Heart right ventricle (tissue), 16 donors: ENCODE measurements at places on chromosomes 11 and 22.

DNA sequence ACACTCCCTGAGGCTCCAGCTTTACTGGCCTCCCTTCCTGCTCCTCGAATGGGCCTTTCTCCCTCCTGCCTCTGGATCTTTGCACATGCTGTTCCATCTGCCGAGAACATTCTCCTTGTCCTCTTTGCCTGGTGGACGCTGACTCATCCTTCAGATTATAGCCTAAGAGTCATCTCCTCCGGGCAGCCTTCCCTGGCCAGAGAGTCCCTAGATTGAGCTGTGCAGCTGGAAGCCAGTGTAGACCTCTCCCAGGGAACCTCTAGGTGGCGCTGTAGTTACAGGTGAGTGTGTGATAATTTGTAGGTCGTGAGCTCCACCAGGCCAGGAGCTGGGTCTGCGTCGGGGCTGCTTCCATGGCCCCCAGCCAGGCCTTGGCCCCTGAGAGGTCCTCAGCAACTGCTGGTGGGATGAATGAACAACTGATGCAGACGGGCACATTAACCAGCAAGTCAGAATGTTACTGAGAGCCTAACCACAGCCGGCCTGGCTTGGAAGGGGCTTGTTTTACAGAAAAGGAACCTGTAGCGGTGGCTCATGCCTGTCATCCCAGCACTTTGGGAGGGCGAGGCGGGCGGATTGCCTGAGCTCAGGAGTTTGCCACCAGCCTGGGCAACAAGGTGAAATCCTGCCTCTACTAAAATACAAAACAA is 8.7 kb downstream of the PNPLA5 start:
- H3K4me1 ChIP-seq: no peaks in the 10 kb centered on the region
- peaks cover 38% of the 10 kb centered on the region for H3K27me3 ChIP-seq
- no peak for DNase-seq
- no peak overlapping the region for H3K4me3 ChIP-seq
- H3K36me3 ChIP-seq: no peaks in the 10 kb centered on the region

DNA sequence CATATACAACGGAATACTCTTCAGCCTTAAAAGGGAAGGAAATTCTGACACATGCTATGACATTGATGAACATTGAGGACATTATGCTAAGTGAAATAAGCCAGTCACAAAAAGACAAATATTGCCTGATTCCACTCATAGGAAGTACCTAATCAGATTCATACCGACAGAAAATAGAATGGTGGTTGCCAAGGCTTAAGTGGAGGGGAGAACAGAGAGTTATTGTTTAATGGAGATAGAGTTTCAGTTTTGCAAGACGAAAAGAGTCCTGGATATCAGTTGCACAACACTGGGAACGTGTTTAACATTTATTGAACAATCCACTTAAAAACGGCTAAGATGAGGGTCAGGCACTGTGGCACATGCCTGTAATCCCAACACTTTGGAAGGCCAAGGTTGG is 45.6 kb upstream of the HIPK3 start:
- no peaks in the 10 kb centered on the region for H3K27me3 ChIP-seq
- peaks cover 4% of the 10 kb centered on the region for H3K4me1 ChIP-seq
- no peak for DNase-seq
- H3K36me3 ChIP-seq: no peaks in the 10 kb centered on the region

DNA sequence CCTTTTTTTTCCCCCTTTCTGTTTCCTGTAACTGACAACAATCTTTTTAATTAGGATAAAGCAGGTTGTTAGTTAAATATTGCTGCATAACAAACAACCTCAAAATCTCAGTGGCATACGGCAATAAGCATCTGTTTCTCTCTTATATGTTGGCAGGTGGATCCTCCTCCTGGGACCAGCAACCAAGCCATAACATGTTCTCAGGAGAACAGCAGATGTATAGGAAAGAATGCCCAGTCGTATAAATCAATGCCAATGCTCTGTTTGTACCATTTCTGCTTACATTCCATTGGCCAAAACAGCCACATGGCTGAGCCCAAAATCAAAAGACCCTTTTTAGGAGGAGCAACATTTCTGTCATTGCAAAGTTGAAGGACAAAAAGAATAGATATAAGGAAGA is 445.7 kb downstream of the AASDHPPT start:
- H3K4me1 ChIP-seq: no peaks in the 10 kb centered on the region
- no peaks in the 10 kb centered on the region for H3K27me3 ChIP-seq
- DNase-seq: no peak

DNA sequence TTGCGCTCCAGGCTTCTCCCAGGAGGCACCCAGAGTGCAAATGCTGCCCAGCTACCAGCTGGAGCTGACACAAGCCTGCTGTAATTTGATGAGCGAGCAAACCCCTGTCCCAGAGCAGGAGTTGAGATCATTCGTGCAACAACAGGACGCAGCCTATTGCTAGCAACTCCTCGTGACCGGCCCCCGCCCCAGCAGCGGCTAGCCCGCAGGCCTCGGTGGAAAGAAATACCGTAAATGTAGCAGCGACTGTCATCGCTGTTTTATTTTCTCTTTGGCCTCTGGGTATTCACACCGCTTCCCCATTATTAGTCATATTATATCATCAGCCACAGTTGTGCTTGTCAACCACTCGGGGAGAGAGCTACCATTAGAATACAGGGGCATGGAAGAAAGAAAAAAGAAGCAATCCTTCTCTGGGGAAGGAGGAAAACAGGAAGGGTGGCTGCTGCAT is 59.2 kb upstream of the ATXN10 start:
- H3K4me3 ChIP-seq: peak overlapping the region; percentile 15
- H3K27me3 ChIP-seq: no peaks in the 10 kb centered on the region
- peak overlapping the region; percentile 1 for H3K27ac ChIP-seq
- DNase-seq: peak; percentile 45
- H3K4me1 ChIP-seq: no peaks in the 10 kb centered on the region

DNA sequence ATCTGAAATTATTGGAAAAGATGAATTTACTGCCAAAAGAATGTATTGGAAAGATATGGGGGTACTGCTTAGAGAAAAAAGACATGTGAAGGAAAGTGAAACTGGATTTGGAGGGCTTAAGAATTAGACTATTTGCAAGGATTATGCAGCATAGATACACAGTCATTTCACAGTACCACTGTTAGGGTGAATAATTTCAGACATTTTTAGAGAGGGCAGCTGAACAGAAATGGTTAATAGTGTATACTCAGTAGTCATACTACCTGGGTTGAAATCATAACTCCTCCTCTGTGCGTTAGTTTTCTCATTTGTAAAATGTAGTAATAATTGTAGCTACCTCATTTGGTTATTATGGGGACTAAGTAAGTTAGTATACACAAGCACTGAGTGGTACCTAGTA is 33.0 kb downstream of the GAS2 start:
- H3K4me3 ChIP-seq: no peak overlapping the region
- peaks cover 15% of the 10 kb centered on the region for H3K4me1 ChIP-seq
- no peaks in the 10 kb centered on the region for H3K36me3 ChIP-seq
- DNase-seq: no peak
- no peaks in the 10 kb centered on the region for H3K27me3 ChIP-seq

DNA sequence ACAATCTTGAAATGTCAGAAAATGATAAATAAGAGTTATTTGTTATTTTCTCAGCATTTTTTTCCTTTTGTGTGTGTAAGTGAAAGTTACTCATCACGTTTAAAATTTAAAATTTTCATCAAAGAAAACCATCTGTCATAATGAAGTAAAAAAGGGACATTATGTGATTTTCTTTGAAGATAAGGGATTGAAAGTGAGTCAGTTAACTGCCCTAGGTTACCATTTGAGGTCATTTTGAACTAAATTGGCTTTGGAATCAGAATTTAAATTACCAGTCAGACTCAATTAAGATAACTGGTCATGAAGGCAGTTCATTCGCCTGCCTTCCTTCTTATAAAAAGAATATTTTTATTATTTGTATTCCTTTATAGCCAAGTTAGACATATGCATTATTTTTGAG is 14.3 kb downstream of the NCAM1 start:
- DNase-seq: no peak
- H3K4me1 ChIP-seq: peaks cover 10% of the 10 kb centered on the region
- no peak overlapping the region for H3K4me3 ChIP-seq
- H3K27me3 ChIP-seq: no peaks in the 10 kb centered on the region

- H3K27me3 ChIP-seq: peaks cover 18% of the 10 kb centered on the region
- H3K4me1 ChIP-seq: peaks cover 12% of the 10 kb centered on the region
- peak overlapping the region; percentile 86 for H3K27ac ChIP-seq
- no peaks in the 10 kb centered on the region for H3K36me3 ChIP-seq
- H3K4me3 ChIP-seq: peak overlapping the region; percentile 49
These were observed 16.5 kb downstream of the BLID start for GRCh38 chr11:122099374-122100036.

GRCh38 chr11:60734279-60734678 is 9.8 kb downstream of the MS4A18 start:
- no peak overlapping the region for H3K27ac ChIP-seq
- H3K4me1 ChIP-seq: no peaks in the 10 kb centered on the region
- peaks cover 5% of the 10 kb centered on the region for H3K27me3 ChIP-seq

DNA sequence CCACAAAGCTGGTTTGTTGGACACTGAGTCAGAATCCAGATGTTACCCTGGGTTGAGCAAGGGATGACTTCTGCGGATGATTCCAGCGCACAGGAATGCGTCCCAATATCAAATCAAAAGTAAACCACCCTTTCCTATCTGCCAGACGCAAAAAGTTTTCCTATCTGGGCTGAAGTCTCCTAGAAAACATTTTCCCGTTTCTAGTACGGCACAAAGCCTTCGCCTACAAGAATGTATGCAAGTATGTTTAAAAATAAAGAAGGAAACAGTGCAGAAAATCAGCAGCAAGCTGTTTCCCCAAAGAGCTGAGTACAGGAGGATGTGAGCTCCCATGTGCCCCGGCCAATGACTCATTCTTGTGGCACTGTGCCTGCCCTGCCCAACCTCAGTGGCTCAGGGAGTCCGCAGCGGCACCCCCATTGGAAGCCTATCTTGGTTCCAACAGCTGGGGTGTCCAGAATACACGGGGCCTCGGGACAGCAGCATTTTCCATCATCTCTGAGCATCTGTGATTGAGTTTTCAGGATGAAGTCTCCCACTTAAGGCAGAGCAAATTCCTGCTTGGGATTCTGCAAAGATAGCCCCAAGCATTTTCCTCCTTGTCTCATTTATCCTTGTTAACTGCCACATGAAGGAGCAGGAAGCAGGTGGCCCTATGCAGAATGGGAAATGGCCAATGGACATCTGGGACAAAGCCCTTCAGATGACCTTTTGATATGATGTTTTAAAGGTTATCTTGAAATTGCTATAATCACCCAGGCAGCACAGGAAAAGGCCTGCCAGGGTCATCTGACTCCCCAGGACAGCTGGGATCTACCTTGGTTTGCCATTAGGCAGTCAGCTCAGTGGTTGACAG is 17.5 kb downstream of the KCNJ5 start:
- no peaks in the 10 kb centered on the region for H3K36me3 ChIP-seq
- no peak overlapping the region for H3K4me3 ChIP-seq
- no peak overlapping the region for H3K27ac ChIP-seq
- peak; percentile 72 for DNase-seq
- no peaks in the 10 kb centered on the region for H3K27me3 ChIP-seq

- no peak overlapping the region for H3K4me3 ChIP-seq
- no peaks in the 10 kb centered on the region for H3K27me3 ChIP-seq
- H3K4me1 ChIP-seq: no peaks in the 10 kb centered on the region
- no peaks in the 10 kb centered on the region for H3K36me3 ChIP-seq
- DNase-seq: no peak
These were observed 34.0 kb upstream of the TRPC6 start for GRCh38 chr11:101617735-101618332.

DNA sequence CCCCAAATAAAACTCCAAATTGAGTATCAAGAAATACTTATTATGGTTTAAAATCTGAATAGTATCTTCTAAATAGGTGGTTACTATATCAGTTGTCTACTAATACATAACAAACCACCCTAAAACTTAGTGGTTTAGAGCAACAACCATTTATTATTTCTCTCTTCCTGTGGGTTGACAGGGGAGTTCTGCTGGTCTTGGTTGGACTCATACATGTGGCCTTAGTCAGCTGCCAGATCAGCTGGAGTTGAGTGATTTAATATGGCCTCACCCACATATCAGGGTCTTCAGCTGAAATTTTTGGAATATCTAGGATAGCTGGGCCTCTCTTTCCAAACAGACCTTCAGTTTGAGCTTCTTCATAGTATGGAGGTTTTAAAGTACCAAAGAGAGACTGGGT is 34.5 kb downstream of the C11orf65 start:
- H3K27me3 ChIP-seq: no peaks in the 10 kb centered on the region
- no peak for DNase-seq
- no peak overlapping the region for H3K4me3 ChIP-seq
- no peaks in the 10 kb centered on the region for H3K4me1 ChIP-seq

GRCh38 chr22:29883775-29884097 is 762 bp downstream of the MTMR3 start:
- H3K27ac ChIP-seq: peak overlapping the region; percentile 99
- no peaks in the 10 kb centered on the region for H3K36me3 ChIP-seq
- H3K27me3 ChIP-seq: no peaks in the 10 kb centered on the region
- H3K4me3 ChIP-seq: peak overlapping the region; percentile 68
- peaks cover 41% of the 10 kb centered on the region for H3K4me1 ChIP-seq
- no peak for DNase-seq

DNA sequence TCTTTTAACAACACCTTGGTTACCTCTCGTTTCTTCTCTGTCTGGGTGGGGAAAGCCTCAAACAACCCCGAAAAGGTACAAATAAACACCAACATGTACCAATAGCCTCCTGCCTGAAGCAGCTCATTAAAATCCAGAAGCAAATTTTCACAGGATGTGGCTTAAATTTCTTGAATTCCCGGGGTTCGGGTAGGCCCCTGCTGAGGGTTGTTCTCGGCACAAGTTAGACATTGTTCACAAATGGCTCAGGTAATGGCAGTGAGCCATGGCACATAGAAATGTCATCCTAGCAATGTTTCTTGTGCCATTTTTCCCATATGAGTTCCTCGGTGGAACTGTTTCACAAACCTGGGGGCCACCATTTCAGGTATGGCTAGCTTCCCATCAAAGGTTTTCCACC is 19.7 kb upstream of the GLYATL1 start:
- no peaks in the 10 kb centered on the region for H3K4me1 ChIP-seq
- H3K4me3 ChIP-seq: no peak overlapping the region
- no peaks in the 10 kb centered on the region for H3K36me3 ChIP-seq
- DNase-seq: no peak
- no peaks in the 10 kb centered on the region for H3K27me3 ChIP-seq
- H3K27ac ChIP-seq: no peak overlapping the region

DNA sequence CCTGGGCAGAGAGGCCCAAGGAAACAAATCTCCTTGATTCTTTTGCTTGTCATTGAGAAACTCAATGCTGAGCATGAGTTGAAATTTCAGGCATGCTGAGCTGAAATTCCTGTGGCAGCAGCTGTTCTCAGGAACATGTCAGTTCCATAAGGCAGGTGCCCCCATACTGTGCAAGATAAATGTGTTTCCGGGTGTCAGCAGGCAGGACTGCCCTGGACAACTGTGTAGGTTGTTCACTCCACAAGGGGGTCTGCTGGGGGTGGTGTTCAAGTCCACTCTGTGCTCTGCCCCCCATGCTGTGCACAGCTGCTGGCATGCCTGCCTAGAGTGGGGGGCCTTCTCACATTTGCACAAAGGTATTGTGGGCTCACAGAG is 133.7 kb downstream of the CTTN start:
- H3K36me3 ChIP-seq: no peaks in the 10 kb centered on the region
- H3K27me3 ChIP-seq: no peaks in the 10 kb centered on the region
- no peaks in the 10 kb centered on the region for H3K4me1 ChIP-seq
